Cortex of kidney (tissue), 1 donor: ENCODE measurements at places on chromosomes 5 and 9.

GRCh38 chr5:125056671-125057485 is 310.4 kb upstream of the ZNF608 start:
- DNase-seq, result no peak

GRCh38 chr9:136243631-136244030 is 2.0 kb downstream of the QSOX2 start:
- DNase-seq, result no peak

DNA sequence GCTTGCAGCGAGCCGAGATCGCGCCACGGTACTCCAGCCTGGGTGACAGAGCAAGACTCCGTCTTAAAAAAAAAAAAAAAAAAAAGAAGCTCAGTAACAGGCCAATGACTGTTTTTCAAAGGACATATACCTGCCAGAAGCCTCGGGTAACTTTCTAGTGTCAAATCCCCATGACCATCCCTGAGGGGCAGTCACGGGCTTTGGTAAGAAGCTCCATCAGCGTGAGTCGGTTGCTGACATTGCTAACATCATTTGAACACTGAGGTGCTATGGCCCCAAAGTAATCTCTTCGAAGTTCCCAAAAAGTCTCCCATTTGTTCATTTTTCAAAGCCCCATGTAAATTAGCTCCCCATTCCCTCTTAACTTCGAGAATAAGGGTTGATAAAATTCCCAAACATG is 11.6 kb downstream of the NAIP start:
- DNase-seq, result no peak

- no peak for DNase-seq
These were observed 359.2 kb upstream of the ZNF462 start for GRCh38 chr9:106503759-106504158.

DNA sequence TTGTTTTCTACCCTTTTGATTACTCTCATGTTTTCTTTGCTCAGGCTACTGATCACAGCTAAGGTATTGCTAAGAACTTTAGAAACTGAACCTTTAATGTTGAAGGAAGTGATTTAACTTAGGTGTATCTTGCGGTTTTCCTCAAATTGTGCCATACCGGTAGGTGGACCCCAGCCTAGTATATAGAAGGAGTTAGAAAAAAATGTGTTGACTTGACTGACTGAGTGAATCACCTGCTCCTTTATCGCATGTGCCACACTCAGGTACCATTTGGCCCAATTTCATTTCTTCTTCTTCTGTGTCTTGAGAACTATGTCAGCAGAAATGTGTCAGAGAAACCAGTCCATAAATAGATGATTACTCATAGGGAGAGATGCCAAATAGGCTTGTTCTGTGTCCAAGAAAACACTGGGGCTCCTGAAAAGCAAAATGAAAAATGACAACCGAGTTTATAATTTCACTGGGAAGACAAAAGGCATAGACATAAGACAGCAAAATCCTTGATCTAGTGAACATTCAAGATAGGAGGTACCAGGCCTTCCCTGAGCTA is 19.4 kb downstream of the PLPPR1 start:
- no peak for DNase-seq

DNA sequence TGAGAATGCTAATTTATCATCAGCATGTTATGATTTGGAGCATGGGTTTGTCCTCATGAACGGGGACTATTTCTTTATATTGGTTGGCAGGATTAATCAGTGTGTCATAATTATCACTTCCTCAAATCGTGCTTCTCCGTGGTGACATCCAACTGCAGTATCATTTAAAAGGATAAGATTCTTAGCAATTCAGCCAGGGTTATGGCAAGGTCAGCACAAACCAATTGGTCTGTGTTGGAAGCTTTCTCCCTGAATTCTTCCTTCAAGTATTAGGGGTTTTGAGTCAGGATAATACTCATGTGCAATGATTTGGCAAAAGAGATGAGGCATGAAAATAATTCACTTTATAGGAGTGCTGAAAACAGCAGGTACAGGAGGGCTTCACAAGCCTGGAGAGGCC is 5.5 kb upstream of the CAMLG start:
- DNase-seq, result no peak

DNA sequence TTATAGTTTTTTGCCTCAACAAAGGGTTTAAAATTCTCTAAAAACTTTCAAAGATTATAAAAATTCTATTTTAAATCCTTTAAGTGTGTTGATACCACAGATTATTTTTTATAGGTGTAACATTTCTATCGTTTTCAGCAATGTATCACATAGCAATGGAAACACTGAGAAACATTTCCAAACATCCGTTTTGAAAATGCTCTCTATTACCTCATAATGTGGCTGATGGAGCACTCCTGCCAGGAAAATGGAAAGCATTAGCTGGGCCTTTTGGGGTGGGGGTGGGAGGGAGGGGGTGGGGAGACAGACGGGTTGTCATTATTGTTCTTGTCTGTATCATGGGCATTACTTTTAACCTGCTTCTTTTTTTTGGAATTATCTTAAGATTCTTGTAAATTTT is 516.5 kb downstream of the ACTL7B start:
- no peak for DNase-seq

GRCh38 chr9:119902611-119903010 is 533.4 kb upstream of the BRINP1 start:
- no peak for DNase-seq

DNA sequence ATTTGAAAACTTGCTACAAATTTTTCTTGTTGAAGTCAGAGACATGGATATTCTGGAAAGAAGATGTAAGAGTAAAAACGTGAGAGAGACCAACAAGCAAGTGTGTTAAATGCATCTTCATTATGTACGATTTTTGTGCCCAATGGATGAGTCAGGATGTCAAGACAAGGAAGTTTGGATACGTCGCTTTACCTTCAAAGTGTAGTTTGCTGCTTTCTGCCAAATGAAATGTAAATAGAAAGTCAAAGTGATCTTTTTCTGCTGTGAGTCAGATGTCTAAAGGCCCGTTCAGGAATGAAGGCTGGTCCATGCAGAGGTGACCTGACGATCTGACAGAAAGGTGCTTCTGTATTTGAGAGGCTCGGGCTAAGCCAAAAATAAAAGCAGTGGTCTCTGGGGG is 273.1 kb upstream of the PIK3R1 start:
- DNase-seq, result no peak

GRCh38 chr9:90095682-90096081 is 490.9 kb downstream of the GADD45G start:
- DNase-seq, result no peak

DNA sequence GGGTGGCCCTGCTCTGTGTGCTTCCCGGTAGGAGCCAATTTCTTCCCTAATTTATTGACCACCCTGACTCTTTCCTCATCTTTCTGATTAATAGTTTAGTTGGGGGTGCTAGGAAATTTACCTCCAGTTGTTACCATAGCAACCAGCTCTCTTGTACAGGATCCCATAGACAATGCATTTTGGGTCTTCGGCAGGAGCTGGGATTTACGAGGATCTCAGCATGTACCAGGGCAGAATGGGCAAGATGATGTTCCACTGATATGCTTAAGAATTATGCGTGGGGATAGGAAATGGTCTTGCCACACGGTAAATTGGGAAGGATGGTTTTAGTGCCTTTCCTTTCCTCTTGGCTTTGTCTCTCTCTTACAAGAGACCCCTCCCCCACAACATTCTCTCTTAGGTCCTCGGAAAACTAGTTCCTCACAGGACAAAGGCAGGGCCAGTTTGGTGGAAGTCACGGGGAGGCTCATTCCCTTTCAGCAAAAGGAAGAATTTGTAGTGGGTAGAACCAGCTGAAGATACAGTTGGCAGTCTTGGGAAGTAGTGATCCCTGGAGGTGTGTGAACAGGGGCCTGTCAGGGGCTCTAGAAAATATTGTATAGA is 133.4 kb upstream of the SHB start:
- no peak for DNase-seq

GRCh38 chr9:93634311-93635185 is 58.2 kb downstream of the PHF2 start:
- no peak for DNase-seq

DNA sequence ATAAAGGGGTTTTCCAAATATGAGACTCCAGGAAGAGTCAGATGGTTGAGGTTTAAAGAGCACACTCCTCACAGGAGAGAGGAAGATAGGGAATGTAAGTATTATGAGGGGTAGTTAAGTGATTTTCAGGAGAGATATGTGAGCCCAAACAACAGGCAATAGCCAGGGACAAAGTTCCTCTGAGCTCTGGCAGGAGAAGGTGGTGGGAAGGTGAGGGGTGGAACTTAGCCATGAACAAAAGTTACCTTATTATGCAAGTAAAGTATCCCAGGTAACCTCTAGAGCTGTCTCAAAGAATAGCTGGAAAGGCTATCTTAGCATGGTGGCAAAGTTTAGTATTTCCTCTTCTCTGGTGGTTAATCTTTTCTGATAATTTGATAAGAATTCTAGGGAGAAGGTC is 450.5 kb upstream of the PTPRD start:
- no peak for DNase-seq

GRCh38 chr5:154786414-154786813 is 31.2 kb downstream of the LARP1 start:
- DNase-seq, result no peak

DNA sequence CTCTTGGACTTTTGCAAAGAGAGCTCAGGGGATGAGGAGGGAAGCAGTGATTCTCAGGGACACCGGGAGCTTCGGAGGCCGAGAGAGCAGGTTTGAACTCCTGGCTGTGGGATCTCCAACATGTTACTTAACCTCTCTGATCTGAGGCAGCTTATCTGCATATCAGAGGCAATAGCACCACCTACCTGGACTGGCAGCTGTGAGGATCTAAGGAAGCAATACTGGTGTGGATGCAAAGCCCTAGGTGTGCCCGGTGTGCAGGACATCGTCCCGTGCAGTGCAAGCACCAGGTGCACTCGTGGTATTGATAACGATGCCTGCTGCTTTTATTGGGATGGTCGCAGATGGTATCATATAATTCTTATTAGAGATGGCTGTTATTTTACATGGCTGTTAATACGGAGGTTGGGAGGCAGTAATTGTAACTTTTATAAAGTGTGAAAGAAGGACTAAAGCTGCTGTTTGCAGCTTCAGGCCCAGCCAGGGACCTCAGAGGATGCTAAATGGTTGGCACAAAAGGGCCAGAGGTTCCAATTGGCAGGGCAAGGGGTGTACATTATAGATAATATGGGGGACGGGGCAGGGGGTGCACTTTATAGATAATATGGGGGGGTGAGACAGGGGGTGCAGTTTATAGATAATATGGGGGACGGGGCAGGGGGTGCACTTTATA is 14.9 kb downstream of the COL5A1 start:
- DNase-seq, result no peak

GRCh38 chr9:14706530-14707140 is 13.4 kb upstream of the ZDHHC21 start:
- no peak for DNase-seq

GRCh38 chr5:139982975-139983240 is 60.2 kb downstream of the NRG2 start:
- no peak for DNase-seq

- DNase-seq, result no peak
These were observed 136.2 kb downstream of the BARX1 start for GRCh38 chr9:93818827-93819472.

DNA sequence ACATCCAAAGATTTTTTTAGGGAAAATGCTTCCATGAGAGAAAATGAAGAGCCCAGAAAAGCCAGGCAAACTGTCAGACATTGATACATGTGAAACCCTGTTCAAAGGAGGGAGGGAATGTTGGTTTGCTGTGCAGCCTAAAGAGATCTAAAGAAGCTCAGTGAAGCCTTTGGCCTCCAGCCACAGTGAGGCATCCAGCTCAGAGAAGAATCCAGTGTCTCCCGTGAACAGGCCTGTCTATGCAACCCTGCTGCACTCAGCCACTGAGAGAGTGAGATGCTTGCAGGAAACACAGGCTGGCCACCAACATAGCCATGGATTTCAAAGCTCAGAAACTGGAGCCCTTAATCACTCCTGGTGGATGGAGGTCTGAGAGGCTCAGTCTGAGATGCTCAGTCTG is 171.4 kb upstream of the PLCXD3 start:
- no peak for DNase-seq

- no peak for DNase-seq
These were observed 41.8 kb downstream of the RAPGEF1 start for GRCh38 chr9:131697908-131698617.

DNA sequence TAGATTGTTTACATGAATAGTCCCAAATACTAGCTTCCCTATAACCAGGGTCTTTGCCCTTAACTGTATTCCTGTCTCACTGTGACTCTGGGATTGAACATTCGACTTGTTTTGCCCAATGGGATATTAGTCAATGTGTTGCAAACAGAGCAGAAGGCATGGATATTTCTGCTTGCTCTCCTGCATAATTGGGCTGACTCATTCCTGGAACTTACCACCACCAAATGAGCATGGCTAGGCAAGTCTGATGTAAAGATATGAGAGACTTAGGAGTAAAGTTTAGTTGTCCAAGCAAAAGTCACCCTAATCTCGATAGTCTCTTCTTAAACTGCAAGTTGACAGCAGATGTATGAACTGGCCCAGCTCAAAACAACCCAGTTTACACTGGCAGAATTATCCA is 273.5 kb upstream of the CCNG1 start:
- DNase-seq, result no peak

DNA sequence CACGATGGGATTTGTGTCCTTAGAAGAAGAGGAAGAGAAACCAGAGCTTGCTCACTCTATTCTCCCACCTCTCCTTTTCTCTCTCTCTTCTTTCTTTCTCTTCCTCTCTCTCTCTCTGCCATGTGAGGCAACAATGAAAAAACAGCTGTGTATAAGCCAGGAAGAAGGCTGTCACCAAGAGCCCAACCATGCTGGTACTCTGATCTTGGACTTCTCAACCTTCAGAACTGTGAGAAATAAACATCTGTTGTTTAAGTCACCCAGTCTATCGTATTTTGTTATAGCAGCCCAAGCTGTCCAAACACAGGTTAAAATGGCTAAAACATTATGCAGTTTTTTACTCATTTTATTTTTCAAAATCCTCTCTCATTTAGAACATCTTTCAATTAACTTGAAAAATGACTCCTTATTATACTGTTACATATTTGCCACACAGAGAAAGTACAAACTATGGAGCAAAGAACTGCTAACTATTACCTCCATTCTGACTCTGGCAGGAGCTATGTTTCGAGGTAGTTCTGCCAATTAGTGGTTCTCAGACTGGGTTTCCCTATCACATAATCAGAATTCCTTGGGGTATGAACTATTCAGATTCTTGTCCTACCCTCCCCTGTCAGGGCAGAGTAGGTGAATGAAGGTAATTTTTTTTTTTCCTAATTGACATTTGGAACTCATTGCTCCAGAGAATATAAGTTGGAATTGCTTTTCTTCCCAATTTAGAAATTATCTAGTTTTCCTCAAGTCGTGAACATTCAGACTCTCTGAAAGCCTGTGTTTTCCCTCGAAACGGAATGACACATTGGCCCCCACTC is 434.6 kb downstream of the ENC1 start:
- no peak for DNase-seq

DNA sequence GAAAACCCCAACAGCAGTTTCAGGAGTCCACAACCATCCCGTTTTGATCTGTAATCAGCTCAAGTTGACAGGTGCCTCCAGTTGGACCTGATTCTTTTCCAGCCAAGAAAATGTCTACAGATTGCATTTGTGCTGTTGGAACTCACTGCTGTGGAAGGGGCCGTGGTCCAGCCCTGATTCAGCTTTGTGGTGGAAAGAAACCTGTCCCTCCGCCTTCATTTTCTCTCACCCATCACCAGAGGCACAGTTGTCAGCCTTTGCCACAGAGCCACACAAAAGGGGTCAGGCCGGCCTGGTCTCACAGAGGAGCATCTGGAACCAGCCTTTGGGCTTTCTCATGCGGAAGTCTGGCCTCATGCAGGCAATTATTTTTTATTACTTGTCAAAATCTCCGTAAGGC is 483.6 kb downstream of the GADD45G start:
- no peak for DNase-seq
